HT1080 (cell line): ENCODE measurements at places on chromosomes 5 and 9.

GRCh38 chr9:81305561-81306182 lies 383.7 kb downstream of the TLE1 start:
- DNase-seq, result no peak

GRCh38 chr5:54013556-54014194 lies 296.7 kb downstream of the ARL15 start:
- peak; percentile 89 for DNase-seq

GRCh38 chr5:88702332-88702731 lies 180.7 kb downstream of the MEF2C start:
- DNase-seq, result no peak

GRCh38 chr5:158545949-158546530 lies 553.7 kb downstream of the EBF1 start:
- no peak for DNase-seq

- DNase-seq, result no peak
Observed at GRCh38 chr5:107324071-107324470, 346.7 kb downstream of the EFNA5 start.

DNA sequence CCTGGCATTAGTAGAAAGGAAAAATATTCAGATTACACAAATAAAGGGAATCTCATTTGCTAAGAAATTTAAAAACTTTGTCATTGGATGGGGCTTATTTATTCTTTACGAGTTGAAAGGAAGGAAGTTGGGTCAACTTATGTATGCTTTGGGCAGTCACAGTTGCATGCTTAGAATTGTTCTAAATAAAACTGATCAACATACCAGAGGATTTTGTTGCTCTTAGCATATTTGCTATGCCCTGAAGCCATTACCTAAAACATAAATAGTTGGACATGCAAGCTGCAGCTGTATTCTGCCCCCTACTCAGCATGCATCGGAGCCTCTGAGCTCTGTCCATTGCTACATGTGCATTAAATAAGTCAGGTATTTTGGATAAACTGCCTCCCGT lies 172.7 kb upstream of the MEF2C start:
- no peak for DNase-seq

- DNase-seq, result no peak
Observed at GRCh38 chr5:146770980-146771379, 107.6 kb downstream of the PPP2R2B start.

DNA sequence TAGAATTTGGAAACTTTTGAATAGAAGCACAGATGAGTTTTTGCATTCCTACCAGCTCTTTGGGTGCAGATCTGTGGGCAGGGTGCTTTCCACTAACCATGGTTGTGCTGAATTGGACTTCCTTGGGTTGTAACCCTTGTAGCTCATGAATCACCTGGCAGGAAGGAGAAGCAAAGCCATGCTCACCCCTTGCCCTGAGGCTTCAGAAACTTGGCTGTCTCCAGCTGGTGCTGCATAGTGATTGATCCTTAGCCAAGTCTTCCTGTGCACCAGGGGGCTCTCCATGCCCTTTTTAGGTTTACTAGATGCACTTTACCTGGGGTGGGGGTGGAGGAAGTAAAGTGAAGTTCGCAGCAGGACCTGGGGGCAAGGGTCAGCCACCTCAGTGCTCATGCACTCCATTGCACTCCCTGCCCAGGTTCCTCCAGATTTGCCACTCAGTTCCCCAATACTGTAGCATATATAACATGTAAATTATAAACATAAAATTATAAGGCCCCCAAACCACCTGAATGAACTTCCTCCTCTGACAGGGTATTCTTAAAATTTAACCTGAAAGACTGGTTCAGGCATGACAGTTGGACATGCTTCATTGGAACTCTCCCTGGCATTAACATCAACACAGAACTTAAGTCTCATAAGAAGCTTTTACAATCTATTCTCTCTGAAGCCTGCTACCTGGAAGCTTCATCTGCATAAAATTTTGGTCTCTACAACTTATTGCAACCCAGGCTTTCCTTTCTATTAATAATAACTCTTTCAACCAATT lies 25.8 kb upstream of the IFNA14 start:
- DNase-seq, result no peak

- no peak for DNase-seq
Observed at GRCh38 chr9:113588242-113588810, 124.8 kb downstream of the RGS3 start.

- DNase-seq, result peak; percentile 35
Observed at GRCh38 chr9:133379153-133380086, 3.3 kb downstream of the STKLD1 start.

DNA sequence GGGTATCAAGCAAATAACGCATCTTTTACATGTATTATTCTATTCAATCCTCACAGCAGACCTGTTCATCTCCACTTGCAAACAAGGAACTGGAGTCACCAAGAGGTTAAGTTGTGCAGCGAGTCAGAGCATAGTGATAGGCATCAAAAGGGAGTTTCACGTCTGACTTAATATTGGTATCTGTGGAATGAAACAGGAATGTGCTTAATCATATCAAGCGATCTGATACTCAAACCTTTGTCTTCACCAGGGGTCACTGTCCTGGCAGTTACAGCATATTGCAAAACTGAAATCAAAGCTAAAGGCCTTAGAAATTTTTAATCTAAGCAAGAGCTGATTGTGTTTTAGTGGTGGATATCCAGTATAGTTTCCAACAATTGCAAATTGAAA lies 271.6 kb downstream of the PLK2 start:
- DNase-seq, result peak; percentile 88

DNA sequence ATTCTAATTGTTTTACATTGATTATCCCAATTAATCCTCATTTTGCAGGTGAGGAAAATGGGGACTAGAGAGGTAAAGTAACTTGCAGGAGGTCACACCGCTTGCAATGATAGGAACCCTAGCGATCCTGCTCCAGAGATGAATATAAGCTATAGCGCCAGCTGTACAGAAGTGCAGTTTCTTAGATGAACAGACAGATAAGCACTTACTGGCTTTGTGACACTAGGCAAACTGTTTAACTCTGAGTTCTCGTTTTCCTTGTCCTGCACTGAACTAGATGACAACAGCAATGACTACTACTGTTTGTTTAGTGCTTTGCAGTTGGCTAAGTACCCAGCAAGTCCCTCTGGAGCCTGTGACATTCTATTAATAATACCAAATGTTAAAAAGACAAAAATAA lies 11.1 kb downstream of the LHX6 start:
- DNase-seq, result no peak

- DNase-seq, result no peak
Observed at GRCh38 chr5:171968531-171968930, 37.9 kb downstream of the FBXW11 start.

- DNase-seq, result no peak
Observed at GRCh38 chr9:116476935-116477381, 210.1 kb upstream of the TRIM32 start.

DNA sequence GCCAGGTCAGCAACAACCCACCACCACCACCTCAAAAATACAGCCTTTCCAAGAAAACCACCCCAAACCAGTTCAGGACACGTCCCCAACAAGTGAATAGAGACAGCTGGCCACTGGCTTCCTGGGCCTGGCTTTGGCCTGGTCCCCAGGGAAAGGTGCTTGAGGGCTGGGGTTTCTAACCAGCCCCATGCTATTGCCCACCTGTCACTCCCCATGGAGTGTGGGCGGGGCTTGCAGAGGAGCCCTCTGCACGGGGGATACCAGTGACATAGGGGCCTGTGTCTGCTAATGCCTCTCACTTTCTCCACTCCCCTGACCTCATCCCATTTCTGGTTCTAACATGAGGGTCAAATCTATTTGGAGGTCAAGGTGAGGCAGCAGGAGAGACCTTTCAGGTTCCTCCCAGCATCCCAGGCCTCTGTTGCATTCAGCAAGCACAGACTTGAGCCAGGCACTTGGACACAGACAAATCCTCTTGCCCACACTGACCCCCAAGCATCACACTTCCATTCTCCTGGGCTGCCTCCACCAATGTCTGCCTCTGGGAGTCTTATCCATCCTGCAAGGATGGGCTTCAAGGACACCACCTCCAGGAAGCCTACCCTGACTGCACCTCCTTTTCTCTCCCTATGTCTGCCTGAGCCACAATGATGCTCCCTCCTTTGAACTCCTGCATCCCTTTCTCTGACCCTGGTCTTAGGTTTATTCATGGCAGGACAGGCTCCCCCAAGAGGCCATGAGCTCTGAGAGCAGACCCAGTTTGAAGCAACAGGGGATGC lies 16.1 kb upstream of the TTLL11 start:
- no peak for DNase-seq

GRCh38 chr9:36136894-36137391 lies 410 bp downstream of the GLIPR2 start:
- no peak for DNase-seq
